Smooth muscle cell of the coronary artery (primary cell): ENCODE measurements at places on chromosomes 1 and 21. TPM values are rescaled to one million over a fixed set of nuclear protein-coding genes. Genes with fewer than 3 reads are reported as not detected.

PRAMEF18 gene
- total RNA-seq: not detected in 2 replicates

OR2T4 gene
- total RNA-seq: not detected in 2 replicates

PTCH2 gene
- 0.38 TPM in 1 of 2 replicates, not detected in the other for total RNA-seq

NEGR1 gene
- total RNA-seq: 2.7 and 7.6 TPM in 2 replicates

NEK2 gene
- total RNA-seq: 0.70 and 6.5 TPM in 2 replicates

PCP4 gene
- total RNA-seq: not detected in 2 replicates

GLIS1 gene
- total RNA-seq: 0.23 and 0.30 TPM in 2 replicates

ITLN1 gene
- total RNA-seq: 0.30 and 0.35 TPM in 2 replicates

COL8A2 gene
- total RNA-seq: 1.3 and 5.0 TPM in 2 replicates

OR6K3 gene
- total RNA-seq: not detected in 2 replicates

TP53BP2 gene
- 23.6 and 32.8 TPM in 2 replicates for total RNA-seq

LCE2C gene
- not detected in 2 replicates for total RNA-seq
